ENCODE measurements at places on chromosomes 7 and 10.
A peak's percentile ranks its signal among the peaks of the same experiment; 100 is the strongest.

DNA sequence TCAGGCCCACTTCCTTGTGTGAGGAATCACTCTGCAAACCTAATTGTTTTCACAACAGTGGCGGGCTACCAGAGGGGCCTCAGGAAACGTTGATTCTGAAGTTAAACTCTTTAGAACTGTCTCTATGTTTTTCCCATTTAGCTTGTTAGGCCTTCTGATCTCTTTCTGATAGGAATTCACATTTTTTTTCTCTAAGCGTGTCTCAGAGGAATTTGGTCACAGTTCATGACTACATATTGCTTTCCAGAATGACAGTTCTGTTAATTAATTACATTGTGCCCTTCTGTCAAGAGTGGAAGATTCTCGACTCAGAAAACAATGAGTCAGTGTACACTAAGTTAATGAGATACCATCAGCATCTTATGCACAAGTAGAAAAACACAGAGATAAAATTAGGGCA is 469.2 kb upstream of the C7orf33 start:
- DNase-seq = no peak

DNA sequence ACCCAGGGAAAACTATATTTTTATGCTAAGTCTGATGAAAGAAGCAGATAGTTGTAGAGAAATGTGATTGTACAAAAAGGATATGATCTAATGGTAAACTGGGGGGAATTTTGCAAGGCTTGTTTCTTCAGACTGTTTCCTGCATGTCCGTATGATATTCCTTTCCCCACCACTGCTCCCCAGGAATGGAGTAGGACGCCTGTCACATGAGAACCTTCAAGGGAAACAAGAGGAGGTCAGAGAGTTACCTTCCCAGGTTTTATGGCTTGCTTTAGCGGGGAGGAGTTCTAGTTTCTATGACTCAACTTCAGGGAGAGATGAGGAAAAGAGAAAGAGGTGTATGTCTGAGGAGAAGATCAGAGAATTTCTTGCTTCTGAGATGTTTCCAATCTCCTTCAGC is 16.4 kb upstream of the ITPRID1 start:
- DNase-seq = no peak

- no peak for DNase-seq
Measured at GRCh38 chr7:123209786-123210185, 10.0 kb upstream of the SLC13A1 start.

DNA sequence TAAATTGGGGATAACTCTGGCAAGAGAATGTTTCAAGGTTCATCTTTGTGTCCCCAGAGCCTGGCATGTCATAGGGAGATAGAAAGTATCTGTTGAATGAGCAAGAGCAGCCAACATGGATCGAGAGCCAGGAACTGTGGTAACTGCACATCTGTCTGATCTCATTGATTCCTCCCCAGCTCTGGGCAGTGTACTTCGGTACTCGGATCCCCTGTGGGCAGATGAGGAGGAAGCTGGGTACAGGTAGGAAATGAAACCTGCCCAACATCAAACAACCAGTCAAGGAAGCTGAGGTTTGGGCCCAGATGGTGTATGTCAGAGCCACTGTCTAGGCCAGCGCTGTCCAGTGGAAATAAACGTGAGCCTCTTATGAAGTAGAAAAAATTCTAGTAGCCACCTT is 76.4 kb downstream of the GRK5 start:
- DNase-seq = no peak

DNA sequence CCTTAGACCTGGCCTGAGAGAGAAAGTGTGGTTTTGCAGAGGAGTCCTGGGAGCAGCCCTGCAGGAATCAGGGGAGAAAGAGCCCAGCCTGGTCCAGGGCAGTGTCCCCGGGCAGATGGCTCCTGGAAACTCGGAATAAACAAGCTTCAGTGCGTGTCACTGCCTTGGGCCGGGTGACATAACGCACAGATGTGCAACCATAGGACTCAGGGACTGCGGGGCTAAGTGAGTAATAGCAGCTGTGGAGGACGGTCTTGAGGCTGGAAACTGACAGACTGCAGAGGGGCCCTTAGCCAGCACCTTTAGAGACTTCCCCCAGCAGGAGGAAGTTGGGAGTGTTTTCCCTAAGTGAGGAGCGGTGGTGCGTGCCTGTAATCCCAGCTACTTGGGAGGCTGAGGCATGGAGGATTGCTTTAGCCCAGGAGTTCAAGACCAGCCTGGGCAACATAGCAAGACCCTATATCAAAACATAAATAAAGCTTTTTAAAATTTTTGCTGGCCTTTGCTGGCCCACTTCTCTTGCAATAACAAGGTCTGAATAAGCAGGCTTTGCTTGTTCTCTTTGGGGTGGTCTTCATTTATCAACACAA is 5.3 kb upstream of the CLIP2 start:
- no peak for DNase-seq

GRCh38 chr10:33272635-33273034 is 61.8 kb downstream of the NRP1 start:
- no peak for DNase-seq

GRCh38 chr7:94511718-94512117 is 2.1 kb downstream of the CASD1 start:
- no peak for DNase-seq

DNA sequence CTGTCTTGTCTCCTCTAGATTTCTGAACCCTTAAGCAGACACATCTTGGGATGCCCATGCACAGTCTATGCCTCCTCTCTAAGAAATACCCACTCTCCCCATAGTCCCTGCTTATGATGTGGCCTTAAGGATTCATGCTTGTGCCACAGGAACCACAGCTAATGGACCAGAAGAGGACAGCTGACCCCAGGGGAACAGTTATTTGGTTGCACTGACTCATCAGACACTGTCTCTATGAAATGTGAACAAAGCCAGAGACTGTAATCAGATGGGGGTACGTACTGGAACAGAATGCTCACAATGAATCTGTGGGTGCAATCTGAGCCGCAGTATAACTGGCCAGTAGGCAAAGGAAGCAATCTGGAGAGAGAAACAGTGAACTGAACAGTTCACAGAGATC is 121.9 kb downstream of the USP6NL start:
- no peak for DNase-seq

GRCh38 chr7:116492654-116493109 is 6.9 kb upstream of the CAV2 start:
- no peak for DNase-seq

GRCh38 chr10:30055226-30055662 is 4.1 kb downstream of the JCAD start:
- DNase-seq = no peak

DNA sequence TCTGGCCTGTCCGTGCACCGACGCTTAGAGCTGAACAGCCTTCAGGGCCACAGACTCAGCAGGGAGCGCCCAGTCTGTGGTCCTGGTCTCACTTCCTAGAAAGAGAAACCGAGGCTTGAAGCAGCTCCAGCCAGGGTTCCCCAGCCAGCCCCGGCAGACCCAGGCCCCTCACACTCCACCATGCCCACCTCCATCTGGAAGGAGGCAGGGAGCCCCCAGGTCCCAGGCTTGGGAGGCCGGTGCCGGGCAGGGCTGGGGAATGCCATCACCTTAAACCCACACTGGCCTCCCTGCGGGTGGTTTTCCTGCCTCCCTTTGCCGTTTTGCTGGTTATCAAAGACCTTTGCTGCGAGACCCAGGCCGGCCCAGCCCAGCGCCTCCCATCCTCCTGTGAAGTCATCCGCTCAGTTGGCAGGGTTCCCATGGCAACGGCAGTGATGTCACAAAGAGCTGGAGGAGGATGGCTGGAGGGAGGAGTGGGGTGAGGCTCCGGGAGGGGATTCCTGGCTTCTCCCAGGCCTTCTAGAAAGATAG is 24.0 kb downstream of the ELFN1 start:
- DNase-seq = peak; percentile 44

DNA sequence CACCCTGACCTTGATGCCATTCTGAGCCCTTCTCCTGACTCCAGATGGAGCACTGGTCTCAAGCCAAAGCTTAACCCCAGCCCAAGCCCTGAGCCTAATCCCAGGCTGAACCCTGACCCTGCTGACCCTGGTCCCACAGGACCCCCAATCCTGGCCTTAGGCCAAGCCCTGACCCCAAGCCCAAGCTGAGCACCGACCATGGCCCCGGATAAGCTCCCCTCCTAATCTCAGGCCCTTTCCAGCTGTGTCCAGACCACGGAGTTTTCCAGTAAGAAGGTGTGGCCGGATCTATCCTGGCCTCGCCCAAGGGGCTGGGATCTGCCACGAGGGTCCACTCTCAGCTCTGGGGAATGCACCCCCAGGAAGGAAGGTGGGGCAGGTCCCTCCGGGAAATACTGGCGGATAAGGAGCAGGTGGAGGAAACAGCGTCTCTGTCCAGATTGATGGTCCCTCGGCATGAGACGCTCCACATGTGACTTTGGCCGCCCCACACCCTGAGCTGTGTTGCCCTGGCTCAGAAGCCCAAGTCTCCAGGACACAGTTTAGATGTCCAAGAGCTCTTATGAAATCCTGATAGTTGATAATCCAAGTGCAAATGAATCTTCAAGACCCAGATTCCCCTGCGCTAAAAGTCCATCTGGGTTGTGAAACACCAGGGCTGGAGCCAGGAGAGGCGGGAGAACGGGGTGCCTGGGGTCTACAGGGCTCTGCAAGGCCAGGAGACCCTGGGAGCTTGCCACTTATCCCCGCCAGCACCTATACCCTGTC is 10.4 kb downstream of the ELN start:
- DNase-seq = no peak

DNA sequence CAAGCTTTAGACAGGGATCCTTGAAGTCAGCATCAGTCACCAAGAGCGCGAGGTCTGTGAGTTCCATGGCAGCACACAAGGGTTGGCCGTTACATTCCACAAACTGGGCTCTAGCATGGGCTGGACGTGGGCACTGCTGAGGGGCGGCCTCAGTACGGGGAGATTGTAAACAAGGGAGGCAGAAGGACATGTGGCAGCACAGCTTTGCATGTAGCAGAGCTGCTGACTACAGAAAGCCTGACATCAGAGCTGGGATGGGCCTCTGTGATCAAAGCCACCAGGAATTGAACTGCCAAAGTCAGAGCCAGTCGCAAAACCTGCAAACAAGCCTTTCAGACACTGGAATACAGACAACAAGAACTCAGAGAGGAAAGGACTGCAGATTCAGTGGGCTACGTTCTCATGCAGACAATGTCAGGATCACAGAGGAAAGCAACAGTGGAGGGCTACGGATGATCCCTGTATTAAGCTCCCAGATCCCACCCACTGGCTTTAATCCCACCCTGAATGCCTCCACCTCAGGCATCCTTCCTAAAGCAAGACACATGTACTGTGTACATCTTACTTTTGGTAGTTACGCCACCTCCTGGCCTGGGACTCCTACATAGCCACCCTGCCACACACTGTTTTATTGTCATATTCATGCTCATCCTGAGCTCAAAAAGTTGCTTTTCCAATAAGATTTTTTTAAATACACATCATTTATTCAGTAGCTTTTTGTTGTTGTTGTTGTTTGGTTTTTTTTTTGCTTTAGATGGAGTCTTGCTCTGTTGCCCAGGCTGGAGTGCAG is 291.1 kb upstream of the IMMP2L start:
- DNase-seq = no peak

DNA sequence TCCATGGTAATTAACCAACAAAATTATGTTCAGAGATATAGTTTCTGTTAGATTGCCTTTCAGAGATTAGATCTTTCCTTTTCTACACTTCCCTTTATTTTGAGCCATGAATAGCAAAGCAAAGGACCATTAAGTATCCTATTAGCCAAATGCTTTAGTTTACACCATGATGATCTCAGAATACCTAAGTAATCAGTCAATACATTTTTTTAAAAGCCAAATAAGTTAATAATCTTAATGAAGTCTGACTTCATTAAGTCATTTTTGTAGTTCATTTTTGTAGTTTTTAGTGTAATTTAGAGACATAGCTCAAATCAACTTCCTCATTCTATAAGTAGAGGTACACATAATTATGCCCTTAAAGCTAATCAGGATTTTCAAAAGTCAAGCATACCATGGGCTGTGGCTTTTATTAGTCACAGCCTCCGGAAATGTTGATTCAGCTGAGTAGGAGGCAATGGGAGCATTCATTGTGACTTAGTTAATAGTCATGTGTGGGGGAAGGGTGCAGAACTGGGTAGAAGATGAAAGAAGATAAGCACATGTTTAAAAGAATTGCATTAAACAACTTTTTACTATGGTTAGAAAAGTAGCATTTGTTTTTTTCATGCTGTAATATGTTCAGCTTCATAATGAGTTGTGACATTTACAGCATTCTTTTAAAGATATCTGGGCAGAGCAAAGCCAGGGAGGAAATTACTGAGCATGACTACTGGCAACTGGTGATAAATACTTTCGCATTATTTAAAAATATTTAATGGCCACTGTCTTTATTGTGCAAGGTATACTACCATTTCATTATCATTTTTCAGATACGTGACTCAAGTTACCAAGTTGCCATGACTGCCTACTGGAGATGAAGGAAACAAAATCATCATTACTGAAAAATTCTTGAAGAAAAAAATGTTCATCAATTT is 57.3 kb upstream of the CCDC71L start:
- DNase-seq = no peak

GRCh38 chr10:130425169-130425568 is 289.0 kb downstream of the GLRX3 start:
- DNase-seq = no peak

DNA sequence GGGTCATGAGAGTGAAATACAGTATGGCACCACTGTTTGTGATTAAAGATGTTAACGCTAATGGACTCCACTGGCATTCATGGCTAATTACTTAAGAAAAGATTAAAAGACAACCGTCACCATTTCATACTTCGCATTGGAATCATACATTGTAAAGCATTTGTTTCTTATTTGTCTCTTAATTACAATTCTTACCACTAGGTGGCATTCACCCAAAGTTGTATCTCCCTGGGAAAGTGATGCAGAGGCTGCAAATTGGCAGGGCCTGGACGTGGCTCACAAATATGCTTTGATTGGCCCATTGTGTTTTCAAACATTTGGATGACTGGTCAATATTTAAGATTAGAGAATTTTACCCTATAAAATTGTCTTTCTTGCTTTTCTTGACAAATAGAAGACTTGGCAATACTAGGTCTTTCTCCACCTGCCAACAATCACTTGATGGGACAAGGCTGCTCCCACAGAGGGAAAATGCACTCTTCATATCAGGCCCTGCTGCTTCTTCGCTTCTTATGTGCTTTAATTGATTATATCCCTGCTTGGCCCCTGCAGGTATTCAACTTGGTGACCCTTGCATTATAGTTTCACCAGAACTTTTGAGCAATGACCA is 72.1 kb upstream of the STARD3NL start:
- DNase-seq = peak; percentile 68

DNA sequence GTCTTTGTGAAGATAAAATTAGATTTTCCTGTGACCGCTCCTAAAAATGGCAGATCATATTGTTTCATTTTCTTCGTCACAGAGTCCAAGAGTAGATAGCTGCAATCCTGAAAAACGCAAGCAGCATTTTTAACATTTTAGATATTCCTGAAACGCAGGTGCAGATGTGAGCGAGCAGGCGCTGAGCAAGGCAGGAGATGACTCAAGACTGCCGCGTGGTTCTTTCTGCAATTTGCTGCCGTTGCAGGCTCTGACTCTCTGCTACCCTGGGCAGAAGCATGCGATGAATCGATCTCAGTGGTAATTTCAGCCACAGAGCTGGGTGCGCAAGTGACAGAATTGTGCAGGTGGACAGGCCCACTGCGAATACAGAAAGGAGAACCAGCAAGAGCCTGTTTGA is 331.9 kb downstream of the ACTR3B start:
- DNase-seq = peak; percentile 27

GRCh38 chr10:123687758-123688157 is 21.6 kb downstream of the GPR26 start:
- no peak for DNase-seq
